ENCODE measurements at places on chromosomes 3 and 15.

DNA sequence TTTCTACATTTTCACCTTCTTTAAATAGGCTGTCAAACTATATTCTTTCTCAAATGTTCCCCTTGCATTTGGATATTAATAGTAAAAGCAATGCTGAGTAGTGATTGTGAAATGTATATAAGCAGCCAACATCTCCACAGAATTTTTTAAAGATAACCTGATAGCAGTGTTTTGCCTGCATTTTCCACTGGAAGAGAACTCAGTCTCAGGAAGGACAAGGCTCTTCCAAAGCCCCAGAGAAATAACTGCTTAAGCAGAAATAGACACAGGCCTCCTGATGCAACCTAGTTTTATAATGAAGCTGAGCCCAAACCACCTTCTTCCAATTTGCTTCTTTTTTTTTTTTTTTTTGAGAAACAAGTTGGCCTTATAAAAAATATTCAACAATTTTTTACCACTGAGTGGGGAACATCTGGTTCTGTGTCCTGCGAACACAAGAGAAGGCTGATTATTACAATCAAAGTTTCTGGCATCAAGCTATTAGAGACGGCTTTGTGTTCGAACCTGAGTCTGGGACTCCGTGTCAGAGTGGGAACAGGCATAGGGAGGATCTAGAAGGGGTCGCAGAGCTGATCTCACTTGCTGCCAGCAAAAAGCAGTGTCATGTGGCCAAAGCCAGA is 332.5 kb upstream of the TBL1XR1 start:
- no peak for DNase-seq

GRCh38 chr3:11847607-11848006 is 922 bp upstream of the TAMM41 start:
- no peak for DNase-seq

- no peak for DNase-seq
Measured at GRCh38 chr15:80992006-80992405, 2.4 kb upstream of the MESD start.

GRCh38 chr3:178226094-178226493 is 310.1 kb upstream of the KCNMB2 start:
- DNase-seq = no peak

- no peak for DNase-seq
Measured at GRCh38 chr3:166190360-166190759, 353.1 kb upstream of the BCHE start.

GRCh38 chr3:154970797-154971196 is 109.3 kb upstream of the MME start:
- no peak for DNase-seq

DNA sequence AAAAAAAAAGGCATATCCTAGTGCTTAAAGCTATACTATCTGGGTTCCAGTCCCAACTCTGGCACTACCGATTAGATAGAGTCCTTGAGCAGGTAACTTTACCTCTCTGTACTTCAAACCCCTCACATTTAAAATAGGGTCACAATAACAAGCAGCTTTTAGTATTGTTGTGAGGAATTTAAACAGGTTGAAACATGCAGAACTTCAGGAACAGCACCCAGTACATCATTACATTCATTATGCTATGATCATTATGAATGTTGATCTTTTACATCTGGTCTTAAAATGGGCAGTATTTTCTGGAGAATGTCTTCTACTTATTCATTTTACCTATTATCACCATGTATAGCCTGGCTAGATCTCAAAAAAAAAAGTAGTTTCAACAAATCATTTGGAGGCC is 176.1 kb upstream of the CCDC54 start:
- DNase-seq = no peak

DNA sequence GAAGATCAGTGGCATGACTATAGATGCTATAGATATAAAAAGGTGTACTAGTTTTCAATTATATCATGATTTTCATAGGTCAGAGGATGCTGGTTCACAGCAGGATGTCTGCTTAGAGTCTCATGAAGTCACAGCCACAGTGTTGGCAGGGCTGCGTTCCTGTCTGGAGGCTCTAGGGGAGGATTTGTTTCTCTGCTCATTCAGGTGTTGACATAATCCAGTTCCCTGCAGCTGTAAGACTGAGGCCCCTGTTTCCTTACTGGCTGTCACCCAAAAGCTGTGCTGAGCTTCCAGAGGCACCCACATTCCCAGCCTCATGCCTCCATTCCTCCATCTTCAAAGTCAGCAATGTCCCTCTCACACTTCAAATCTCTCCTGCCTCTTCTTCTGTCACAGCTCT is 170.7 kb downstream of the OCA2 start:
- no peak for DNase-seq

GRCh38 chr3:30245858-30246622 is 360.4 kb upstream of the TGFBR2 start:
- DNase-seq = no peak

DNA sequence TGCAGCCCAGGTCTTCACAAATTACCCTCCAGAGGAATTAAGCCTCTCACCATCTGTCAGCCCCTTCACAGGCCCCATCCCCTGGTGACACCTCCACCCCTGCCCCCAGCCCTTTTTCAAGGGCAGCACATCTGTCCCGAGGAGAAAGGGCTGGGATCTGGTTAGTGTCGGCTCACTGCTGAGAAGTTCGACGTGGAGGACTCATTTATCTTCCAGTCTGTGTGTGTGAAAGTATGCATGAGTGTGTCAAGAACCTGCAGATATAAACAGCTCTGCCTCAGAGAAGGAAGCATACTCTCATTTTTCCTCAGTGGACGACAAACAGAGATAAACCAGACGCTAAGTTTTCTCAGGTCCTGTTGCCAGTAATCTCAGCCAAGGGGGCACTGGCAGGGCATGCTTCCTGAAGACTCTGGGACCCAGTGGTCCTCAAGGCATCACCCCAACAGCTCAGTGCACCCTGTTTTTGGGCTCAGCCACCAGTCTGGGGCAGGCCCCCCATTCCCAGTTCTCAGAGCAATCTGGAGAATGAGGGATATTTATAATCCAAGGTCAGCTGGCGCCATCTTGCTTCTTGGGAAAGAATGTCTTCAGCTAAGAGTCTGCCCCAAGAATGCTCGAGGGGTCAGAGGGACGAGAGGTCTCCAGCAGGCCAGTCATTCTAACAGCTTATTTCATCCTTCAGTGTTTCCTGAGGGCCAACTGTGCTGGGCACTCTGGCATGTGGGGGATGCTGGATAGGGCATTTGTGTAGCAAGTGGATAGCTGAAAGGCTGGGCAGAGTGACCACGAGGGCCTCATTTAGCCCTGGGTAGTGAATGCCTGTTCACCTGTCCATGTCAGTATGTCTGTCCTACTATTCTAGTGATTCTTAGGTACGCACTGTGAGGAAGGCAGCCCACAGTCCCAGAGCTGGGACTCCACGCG is 73.6 kb downstream of the ADCY5 start:
- DNase-seq = no peak

DNA sequence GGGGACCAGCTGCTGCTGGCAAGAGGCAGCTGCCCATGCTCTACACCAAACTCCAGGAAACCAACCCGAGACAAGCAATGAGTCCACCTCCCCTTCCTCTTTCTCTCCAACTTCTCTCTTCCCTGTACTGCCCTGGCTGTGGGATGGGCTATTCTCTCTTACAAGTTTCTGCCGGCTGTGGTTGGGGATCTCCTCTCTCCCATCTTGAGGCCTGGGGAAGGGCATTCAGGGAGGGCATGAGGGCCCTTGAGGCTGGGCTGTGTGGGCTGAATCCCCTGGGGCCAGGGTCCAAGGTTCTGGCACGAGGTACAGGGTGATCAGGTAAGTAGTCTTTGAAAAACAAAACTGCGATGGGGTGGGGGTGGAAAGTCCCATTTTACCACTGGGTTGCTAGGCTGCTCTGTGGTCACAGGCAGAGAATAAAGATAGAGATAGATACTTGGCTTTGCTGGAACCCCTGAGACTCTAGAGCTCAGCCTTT is 32.3 kb upstream of the CTSH start:
- DNase-seq = no peak

DNA sequence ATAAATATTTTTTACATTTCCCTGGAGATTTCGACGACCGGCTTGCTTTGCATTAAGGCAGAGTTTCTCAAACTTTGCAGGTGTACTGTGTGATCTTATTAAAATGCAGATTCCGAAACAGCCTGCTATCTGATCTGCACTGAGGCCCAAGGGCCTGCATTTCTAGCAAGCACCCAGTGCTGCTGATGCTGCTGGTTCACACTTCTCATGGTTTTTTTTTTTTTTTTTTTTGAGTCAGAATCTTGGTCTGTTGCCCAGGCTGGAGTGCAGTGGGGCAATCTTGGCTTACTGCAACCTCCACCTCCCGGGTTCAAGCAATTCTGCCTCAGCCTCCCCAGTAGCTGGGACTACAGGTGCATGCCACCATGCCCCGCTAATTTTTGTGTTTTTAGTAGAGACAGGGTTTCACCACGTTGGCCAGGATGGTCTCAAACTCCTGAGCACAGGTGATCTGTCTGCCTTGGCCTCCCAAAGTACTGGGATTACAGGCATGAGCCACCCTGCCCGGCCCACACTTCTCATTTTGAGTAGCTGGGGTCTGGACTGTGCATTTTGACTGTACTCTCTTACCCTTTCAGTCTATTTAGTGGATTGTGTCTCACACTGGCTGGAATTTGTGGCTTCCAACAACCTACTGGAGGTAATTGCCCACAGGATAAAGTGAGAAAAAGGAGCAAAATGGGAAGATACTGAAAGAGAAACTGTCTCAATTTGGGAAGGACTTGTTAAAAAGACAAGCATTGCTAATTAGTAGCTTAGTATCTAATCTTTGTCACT is 94.1 kb downstream of the ITPR1 start:
- DNase-seq = no peak

DNA sequence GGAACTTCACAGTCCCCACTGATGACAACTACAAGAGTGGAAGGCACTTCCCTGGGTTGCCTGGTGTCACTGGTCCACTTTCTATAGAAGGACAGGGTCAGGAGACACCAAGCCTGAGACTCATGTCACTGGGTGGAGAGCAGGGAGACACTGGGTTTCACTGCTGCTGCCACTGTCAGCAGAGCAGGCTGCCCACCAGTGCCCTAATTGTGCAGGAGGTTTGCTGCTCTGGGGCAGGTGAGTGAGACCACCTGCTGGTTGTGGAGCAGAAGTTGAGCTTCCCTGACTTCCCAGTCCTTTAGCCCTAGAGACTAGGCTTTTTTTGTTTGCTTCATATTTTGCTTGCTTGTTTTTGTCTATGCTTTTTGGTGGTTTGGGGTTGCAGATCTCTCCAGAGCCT is 528.4 kb upstream of the RGMA start:
- DNase-seq = no peak

- DNase-seq = no peak
Measured at GRCh38 chr3:150023239-150023636, 52.5 kb upstream of the PFN2 start.

DNA sequence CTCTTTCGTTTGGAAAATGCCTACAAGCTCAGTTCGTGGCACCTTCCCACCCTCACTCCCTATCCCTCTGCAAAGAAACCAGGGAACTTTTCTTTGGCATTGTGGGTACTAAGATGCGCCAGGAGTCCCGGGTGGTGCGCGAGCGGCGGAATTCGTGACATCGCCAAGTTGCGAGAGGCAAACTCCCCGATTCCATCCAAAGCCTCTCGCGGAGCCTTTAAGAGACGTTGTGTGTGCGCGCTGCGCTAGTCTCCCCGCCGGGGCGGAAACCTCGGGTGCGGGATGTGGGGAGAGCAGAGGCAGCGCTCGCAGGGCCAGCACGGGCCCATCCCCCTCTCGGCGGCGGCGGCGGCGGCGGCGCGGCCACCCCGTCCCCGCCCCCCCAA is 443 bp upstream of the NR2F2 start:
- no peak for DNase-seq
